ENCODE measurements at places on chromosomes 2 and 18.

DNA sequence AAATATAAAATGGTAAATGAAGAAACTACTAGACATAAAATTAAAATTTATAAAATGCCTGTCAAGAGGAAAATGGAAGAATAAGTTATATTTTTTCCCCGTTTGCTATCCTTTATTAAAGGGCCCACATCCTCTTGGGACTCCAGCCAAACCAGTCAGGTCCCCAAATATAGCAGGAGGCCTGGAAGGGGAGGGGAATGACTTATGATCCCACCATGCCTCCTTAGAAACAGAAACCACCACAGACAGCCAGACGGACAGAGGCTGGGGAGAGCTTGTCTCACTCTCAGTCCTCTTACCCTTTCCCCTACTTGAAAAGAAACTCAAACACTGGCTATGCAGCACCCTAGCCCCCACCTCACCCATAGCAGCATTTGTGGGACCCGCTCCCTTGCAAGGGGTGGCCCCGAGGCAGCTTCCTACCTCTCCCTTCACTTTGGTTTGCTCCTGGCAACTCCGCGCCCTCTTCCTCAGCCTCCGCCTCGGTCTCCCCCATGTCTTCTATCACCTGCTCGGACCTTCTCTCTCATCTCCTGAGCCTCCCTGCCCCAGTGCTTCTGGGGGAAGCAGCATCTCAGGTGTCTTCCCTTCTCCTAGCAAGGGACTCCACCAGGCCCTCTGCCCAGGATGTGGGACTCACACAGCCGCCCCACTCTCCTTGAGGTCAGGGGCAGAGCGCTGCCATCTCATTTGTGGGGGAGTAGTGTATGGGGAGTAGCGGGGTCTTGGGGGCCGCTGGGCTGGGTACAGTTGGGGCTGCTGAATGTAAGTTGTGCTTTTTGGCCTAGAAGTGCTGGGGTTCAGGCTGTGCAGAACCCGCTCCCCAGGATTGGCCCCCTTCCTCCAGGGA, 37.4 kb upstream of the ANKRD62 start:
- DNase-seq, result no peak

GRCh38 chr2:20173496-20174402, 51.2 kb downstream of the SDC1 start:
- DNase-seq, result no peak

DNA sequence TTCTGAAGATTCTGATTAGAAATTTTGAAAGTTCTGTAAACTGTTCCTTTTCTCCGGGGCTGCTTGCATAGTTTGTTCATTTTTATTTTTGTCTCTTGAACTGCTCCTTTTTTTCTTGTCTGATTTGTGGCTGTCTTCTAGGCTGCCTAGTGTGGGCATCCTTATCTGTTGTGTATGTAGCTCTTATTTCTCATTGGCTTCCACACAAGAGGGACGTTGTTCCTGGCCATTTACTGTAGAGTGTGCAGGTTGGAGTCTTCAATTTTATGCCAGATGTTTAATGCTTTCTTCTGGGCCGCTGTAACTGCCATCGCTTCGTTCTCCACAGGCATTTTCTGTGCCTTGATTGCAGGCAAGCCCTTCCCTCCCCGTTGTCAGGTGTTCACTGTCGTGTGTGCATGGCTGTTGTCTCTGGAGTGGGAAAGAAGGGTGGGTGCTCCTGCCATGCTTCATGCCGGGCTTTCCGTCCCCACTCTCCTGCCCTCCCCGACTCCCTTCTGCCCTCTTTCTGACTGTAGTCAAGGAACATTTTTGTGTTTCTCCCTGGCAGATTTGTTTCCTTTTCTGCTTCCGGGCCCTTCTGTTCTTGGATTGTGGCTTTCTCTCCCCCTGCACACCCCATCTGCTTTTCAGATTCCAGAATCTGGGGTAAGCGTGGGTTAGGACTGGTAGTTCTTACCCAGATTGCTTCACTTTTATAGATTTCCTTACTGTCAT, 15.5 kb downstream of the CEP192 start:
- no peak for DNase-seq

DNA sequence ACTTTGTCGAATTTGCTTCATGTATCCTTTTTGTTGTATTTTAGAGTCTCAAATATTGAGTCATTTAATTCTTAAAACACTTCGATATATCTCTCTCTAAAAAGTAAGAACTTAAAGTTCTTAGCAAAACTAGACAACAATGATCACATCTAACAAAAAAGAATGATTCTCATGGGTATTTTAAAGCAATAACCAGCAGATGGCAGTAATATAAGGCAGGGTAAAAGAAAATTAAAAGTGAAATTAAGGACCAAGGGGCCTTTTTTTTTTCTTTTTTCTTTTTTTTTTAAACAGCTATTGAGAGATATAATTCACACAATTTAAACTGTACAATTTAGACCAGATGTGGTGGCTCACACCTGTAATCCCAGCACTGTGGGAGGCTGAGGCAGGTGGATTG, 9.9 kb upstream of the AOX1 start:
- DNase-seq, result no peak

DNA sequence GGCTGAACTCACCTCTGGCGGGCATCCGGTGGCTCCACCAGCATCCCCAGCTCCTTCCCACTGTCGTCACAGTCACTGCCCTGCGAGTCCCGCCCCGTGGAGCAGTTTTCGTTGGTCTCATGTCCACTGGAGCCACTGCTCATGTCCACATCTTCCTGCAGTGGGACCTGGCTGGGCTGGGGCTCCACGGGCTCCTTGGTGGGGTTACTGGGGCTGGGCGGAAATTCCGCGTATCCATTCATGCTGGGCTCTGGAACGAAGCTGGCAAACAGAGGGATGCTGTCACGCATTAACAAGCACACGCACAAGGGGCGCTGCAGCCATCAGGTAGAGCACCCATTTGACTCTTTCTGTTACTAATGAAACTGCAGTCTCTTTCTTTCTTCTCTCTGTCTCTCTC, 10.7 kb downstream of the PER2 start:
- no peak for DNase-seq

DNA sequence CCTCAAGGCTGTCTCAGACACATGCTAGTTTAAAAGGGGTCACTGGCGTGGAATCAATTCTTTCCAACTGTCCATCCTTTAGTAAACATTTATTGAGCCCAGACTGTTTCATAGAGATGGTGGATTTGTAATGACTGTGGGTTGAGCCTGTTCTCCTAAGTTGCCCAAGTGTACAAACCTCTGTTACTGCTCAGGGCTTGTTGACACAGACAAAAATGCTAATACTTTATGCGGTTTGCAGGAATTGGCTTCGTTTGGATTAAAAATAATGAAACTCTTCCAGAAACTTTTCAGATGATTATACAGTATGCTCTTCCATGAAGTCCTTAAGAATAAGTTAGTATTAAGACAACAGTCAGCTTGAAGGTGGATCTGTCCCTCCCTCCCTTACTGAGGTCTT, 83.6 kb upstream of the MGAT5 start:
- no peak for DNase-seq

- DNase-seq, result no peak
These were observed 201.5 kb upstream of the SLC35G4 start for GRCh38 chr18:11407940-11408339.

GRCh38 chr2:205656461-205656860, 25.8 kb upstream of the NRP2 start:
- no peak for DNase-seq

DNA sequence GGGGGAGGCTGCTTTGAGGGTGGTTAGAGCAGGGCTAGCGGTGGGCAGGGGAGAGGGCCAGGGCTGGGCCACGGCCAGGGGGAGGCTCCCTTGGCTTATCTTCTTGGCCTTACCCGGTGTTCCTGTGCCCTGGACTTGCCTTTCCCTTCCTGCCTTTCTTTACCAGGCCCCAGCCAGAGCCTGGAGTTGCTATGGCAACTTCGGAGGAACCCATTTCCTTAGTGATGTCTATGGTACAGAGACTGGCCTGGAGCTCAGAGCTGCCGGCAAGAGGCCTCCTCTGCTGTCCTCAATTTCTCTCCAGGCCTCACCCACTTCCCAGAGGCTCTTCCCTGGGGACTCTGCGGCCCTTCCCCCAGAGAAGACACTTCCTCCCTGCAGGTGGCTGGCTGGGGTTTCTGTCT, 11.5 kb downstream of the SPEG start:
- no peak for DNase-seq

DNA sequence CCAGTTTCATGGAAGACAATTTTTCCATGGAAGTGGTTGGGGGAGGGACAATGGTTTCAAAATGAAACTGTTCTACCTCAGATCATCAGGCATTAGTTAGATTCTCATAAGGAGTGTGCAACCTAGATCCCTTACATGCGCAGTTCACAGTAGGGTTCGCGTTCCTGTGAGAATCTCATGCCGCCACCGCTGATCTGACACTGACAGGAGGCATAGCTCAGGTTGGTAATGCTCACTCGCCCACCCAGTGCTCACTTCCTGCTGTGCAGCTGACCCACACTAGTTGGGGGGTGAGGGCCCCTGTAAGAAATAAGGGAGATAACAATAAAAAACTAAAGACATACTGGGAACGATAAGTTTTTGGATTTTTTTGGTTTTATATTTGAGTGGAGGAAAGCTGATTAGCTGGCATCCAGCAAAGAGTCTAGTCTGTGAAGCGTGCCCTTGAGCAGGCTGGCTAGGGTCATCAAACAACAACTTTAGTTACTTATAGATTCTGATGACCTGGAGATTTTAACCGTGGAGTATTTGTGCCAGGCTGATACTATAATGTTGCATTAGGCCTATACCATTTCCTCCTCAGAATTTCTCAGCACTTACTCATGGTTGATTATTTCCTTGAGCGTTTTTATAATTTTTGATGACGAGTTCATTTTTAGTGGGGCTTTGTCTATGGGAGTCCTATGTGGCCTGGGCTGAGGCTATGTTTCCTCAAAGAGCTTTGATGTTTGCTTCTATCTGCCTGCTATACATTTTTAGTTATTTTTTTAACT, 6.3 kb upstream of the MCFD2 start:
- DNase-seq, result no peak

DNA sequence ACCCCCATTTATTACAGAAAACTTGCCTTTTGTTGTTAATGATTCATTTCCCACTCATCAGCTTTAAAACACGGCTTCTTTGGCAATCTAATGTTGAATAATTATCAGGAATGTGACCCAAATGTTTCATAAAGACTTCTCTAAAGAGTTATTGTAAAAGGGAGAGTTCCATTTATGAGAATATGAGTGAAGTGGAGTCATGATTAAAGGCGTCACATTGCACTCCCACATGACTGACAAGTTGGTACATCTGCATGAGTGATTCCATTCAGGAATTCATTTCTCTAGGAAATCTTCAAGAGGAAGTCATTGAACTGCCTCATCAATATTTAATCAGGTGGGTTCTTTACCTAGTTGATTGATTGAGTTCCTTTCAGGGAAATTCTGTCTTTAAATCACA, 184.8 kb downstream of the LNPK start:
- no peak for DNase-seq

- no peak for DNase-seq
These were observed 286.5 kb upstream of the REV1 start for GRCh38 chr2:99776206-99776905.

DNA sequence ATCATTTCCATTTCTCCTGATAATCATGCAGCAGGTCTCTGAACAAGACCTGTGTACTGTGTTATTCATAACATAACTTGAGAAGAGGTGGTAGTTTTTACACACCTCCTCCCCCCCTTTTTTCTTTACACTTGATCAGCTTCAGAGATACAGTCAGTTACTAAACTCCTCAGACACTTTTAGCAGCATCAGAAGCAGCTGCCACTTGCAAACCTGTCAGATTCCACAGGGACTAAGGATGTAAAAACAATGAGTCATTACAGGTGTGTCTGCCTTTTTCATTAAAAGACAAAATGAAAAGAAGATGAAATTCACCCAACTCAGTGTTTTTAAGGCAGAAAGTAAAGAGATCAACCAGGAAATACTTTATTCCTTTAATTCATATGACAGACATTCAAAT, 254.0 kb downstream of the NRXN1 start:
- no peak for DNase-seq

GRCh38 chr2:35463805-35464596, 891.6 kb upstream of the CRIM1 start:
- DNase-seq, result no peak

- no peak for DNase-seq
These were observed 58.6 kb downstream of the FANCL start for GRCh38 chr2:58182527-58182926.

- DNase-seq, result no peak
These were observed 128.5 kb downstream of the EPHA4 start for GRCh38 chr2:221443645-221444044.

- no peak for DNase-seq
These were observed 34.5 kb downstream of the DDX1 start for GRCh38 chr2:15626126-15626525.

DNA sequence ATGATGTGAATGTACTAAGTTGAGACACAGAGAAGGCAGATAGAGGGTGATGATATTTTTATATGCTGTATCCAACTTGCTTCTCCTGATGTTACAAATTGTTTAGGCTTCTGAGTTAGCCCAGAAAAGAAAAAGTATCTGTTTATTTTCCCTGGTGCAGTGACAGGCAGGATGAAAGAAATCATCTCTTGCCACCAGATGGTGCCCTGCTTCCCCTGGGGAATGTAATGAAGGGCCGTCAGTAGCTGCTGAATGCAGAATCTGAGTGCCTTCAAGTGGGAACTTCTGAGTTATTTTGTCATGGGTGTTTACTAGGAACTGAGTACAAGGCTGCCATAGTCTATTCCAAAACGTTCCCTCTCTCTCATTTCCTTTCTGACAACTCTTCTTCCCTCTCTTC, 525.6 kb downstream of the MBD2 start:
- DNase-seq, result no peak

Data from stimulated activated CD4-positive, alpha-beta T cell treated with anti-CD3 and anti-CD28 coated beads, Interleukin-15, amount 100 ng/mL, for 48 hours (primary cell).